ENCODE measurements at places on chromosomes 13 and 19. TPM values are rescaled to one million over a fixed set of nuclear protein-coding genes. Genes with fewer than 3 reads are reported as not detected.

The ACER1 gene
- not detected for total RNA-seq

- DNase-seq: no peak
These were observed 2.8 kb downstream of the COL4A2 start for GRCh38 chr13:110309661-110310524.

DNA sequence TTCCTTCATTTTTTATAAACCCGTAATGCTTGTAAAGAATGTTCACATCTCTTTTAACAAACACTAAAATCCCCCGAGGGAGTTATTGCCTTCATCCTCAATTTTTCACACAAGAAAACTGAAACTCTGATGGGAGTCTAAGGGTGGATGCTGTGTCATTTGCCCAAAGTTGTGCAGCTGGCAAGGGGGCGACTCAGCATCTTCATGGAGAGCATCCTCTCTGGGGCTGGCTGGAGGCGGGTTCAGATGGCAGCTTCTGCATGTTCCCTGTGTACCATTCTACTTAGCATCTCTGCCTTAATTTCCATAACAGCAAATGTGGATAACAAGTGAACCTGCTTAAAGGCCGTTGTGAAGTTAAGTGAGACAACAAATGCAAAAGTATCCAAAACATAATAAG is 256.4 kb downstream of the IRS2 start:
- DNase-seq: no peak

- no peak for DNase-seq
These were observed 309.9 kb upstream of the SLITRK1 start for GRCh38 chr13:84192125-84192524.

GRCh38 chr19:55802281-55802680 is 29.5 kb downstream of the NLRP11 start:
- no peak for DNase-seq

The PROZ gene
- total RNA-seq: not detected

The IQCN gene
- total RNA-seq: 3.0 TPM

Data from colonic mucosa (tissue), 4 donors.